NCI-H187 (cell line): ENCODE measurements at places on chromosomes 3 and 15.

GRCh38 chr3:13703071-13703470 lies 154.1 kb downstream of the FBLN2 start:
- no peak for DNase-seq

GRCh38 chr3:143011705-143012104 lies 10.3 kb downstream of the U2SURP start:
- no peak for DNase-seq

DNA sequence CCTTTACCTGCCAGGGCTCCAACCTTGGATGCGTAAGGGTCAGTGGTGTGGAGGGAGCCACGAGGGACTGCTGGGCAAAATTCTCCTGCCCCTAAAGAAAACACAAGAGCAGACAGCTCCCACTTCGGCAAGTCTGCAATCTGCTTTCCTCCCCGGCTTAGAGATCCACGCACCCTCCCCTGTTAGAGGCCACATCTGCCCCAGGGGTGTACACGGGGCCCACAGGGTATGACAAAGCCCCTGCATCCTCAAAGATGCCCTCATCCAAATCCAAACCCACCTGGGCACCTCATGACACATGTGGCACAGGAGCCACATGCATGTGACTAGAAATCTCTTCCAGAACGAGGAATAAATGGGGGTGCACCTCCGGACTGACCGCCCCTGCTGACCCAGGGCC lies 25.5 kb downstream of the ZXDC start:
- DNase-seq = no peak

- no peak for DNase-seq
Measured at GRCh38 chr3:58577269-58577821, at the start of gene FAM107A. FAM107A (minus strand) TSS chr3:58577391; CDS start chr3:58569860, 7,531 bp downstream.

DNA sequence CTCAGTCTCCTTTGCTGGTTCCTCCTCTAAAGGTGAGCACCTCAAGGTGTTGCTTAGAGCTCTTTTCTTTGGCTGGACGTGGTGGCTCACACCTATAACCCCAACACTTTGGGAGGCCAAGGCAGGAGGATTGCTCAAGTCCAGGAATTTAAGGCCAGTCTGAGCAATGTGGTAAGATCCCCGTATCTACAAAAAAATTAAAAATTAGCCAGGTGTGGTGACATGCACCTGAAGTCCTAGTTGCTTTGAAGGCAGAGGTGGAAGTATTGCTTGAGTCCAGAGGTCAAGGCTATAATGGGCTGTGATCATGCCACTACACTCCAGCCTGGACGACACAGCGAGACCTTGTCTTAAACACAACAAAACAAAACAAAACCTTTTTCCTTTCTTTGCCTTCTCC lies 28.3 kb downstream of the TOPBP1 start:
- no peak for DNase-seq

DNA sequence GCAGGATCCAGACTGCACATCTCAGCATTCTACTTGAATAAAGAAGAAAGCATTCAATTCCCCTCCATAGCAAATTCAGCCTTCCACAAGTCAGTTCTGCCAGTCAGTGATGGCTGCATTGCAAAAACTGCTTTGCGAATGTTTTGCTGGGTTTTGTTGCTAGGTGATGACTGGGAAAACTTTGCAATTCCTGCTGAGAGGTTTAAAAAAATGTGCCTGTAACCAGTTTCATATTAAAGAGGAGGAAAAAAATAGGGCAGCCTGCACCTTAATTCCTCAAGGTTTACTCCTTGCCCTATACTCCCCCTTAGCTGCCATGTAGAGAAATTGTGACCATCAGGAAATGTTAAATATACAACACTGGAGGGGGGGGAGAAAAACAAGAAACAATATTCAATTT lies 225.6 kb upstream of the ATP11B start:
- DNase-seq = no peak

DNA sequence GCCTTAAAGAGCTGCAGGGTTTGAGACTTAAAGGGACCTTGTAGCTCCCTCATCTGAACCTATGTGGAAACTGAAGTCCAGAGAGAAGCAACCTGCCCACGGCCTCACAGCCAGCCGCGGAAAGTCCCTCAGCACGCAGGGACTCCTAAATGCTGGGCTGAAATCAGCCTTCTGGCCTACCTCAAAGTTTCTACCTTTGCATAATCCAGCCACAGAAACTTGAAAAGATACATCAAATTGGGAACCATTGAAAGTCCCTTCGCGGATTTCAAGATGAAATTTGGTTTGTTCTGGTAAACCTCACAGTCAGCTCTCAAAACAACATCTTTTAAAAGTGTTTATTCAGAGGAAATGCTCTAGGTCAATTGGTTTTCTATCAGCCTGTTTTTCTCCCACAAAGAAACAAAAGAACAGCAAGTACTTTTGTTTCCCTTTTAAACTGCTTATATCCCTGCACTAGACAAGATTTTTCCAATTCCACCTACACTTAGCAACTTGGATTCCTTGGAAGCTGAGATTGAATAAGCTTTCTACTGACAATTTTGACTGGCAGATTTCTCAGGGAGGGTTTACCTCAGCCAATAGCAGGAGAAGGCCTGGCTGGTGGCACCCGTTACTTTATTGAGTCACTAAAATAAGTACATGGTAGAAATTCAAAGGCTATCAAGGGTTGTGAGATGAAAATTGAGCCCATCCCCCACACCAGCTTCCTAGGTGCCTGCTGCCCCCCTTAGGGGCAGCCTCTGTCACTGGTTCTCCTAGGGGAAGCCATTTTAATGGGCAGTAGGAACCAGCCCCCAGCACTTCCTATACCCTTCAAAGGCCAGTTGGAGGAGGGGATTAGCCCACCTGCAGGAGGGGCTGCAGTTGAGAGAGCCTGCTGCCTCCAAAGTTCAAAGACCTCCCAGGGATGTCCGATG lies 171.2 kb downstream of the ADAMTS17 start:
- no peak for DNase-seq

DNA sequence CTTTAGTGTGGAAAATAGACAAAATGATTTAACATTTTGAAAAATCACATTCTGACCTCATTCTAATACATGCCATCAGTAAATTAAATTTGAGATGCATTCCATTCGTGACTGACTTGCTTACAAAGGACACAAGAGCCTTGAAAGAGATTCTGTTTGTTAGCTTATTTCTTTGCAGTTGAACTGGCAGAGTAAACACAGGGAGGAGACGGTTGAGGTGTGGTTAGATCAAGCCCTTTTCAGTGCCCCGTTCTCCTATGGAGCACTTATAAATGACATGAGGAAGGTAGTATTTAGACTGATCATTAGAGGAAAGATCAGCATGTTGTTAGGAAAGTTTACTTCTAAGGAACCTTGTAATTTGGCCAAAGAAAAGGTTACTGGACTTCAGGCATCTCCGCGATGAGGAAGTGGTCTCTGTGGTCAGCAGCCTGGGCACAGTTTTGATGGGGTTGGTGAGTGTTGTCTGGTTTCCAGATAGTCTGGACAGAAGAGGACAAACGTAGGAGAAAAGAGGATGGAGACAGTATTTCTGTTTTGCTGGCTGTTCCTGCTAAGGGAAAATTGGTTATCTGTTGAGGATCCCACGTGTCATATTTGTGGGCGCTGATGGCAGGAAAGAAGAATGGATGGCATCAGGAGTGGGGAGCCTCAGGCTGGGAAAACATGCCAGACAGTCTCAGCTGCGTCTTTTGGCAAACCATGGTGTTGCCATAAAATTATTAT lies 328.9 kb upstream of the TBL1XR1 start:
- no peak for DNase-seq

DNA sequence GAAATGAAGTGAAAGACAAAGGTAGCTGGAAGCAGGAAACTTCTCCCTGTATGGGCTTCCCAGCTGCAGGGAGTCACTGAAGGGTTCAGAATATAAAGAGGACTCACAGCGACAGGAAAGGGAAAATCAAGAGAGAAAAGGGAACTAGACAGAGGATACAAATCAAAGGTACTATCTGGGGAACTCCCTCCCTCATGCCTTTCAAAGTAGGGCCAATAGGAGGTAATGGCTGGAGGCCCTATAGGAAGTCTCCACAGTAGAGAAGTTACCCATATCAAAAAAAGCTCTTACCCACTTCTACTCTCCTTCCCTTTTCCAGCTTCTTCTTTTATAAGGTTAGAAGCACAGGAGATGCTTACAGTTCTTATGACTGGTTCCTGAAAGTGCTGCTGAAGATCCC lies 43.5 kb downstream of the FMN1 start:
- DNase-seq = no peak

DNA sequence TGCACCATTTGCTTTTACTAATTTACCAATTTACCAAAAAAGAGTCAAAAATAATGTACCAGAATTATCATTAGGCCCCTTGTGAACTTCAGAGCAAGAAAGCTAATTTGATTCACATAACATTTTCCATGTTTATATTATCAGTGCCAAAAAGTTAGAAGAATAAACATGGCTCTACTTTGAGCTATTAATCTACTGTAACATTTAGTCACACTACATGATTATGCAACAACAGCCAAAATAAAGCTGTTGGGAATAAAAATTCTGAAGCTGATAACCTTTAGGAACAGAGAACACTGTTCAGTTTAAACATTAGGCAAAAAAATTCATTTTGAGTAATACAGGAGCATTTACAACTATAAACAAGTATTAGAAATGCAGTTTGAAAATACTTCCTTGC lies 63.6 kb downstream of the PROS1 start:
- no peak for DNase-seq

- no peak for DNase-seq
Measured at GRCh38 chr15:65660927-65661326, 39.2 kb downstream of the SLC24A1 start.
